ENCODE measurements at places on chromosomes 6 and 20.

DNA sequence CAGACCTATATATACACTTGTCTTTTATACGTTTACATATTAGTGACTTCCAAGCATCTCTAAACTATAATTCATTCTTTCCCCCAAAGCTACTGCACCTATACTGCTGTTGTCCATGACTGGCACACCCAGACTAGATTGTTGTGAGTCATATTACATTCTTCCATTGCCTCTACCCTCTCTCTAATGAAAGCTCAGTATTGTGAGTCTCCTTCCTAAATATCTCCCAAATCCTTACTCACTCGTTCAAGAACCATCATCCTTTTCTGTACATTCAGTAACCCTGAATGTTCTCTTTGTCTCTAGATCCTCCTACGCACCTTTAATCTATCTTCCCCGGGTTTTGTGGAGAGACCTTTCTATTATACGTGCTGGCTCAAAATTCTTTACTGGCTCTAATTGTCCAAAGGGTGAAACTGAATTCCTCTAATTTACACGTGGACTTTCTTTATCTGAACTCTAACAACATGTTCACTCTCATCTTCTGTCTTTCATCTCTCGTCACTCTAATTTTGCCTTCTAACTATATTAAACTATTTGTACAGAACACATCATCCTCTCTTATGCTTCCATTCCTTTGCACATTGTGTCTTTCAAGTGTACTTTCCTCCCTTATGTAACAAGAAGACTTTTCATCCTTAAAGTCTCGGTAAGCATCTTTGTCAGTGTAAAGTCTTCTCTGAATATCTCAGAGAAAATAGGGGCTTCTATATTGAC lies 109.3 kb downstream of the IBTK start:
- no peak overlapping the region for H3K27ac ChIP-seq
- no peaks in the 10 kb centered on the region for H3K36me3 ChIP-seq
- no peak for DNase-seq
- no peaks in the 10 kb centered on the region for H3K4me1 ChIP-seq
- H3K27me3 ChIP-seq, result no peaks in the 10 kb centered on the region

- no peak overlapping the region for H3K27ac ChIP-seq
- H3K4me3 ChIP-seq, result no peak overlapping the region
- H3K4me1 ChIP-seq, result no peaks in the 10 kb centered on the region
- H3K36me3 ChIP-seq, result no peaks in the 10 kb centered on the region
- H3K27me3 ChIP-seq, result no peaks in the 10 kb centered on the region
Measured at GRCh38 chr6:156449128-156449527, 328.1 kb upstream of the ARID1B start.

GRCh38 chr6:113830140-113830539 lies 27.0 kb upstream of the MARCKS start:
- no peaks in the 10 kb centered on the region for H3K4me1 ChIP-seq
- no peak overlapping the region for H3K27ac ChIP-seq
- H3K27me3 ChIP-seq, result peaks cover 1% of the 10 kb centered on the region
- DNase-seq, result no peak
- no peaks in the 10 kb centered on the region for H3K36me3 ChIP-seq
- no peak overlapping the region for H3K4me3 ChIP-seq

- no peaks in the 10 kb centered on the region for H3K4me1 ChIP-seq
- H3K36me3 ChIP-seq, result no peaks in the 10 kb centered on the region
- no peaks in the 10 kb centered on the region for H3K27me3 ChIP-seq
- H3K4me3 ChIP-seq, result no peak overlapping the region
- H3K27ac ChIP-seq, result no peak overlapping the region
Measured at GRCh38 chr20:60327971-60328660, 369.9 kb downstream of the CDH26 start.

DNA sequence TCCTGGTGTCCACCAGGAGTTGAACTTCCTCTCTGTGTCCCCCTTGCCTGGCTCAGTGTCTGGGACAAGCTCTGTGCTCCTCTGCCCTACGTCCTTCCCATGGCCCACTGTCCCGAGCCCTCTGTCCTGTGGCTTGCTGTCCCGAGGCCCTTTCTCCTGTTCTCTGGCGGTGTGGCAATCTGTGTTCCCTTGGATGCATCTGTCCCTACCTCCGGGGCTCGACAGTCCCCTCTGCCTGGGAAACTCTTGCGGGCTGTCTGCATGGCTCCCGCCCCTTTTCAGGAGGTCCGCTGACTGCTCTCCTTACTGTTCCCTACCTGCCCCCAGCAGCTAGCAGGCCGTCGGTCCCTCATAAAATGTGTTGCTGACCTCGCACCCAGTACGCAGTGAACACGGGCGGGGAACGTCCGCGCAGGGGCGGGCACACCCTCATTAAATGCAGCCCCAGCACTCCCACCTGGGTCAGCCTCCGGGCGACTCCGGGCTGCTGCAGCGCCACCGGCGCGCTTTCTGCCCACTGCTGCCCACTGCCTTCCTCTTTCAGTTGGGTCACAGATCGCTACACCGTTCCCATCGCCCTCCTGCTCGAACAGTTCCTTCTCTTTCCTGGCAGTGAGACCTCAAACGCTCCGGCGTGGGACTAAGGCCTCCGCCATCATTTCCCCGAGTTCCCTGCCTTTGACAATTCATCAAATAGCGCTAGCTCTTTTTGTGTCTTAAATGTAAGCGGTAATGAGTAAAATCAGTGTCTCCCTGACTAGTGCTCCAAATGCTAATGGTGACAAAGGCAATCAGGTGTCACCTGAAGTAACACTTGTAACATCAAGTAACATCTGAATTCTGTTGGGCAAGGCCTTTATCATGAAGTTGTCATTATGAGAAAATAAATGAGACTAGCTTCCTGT lies 60.5 kb downstream of the RSPH3 start:
- no peaks in the 10 kb centered on the region for H3K36me3 ChIP-seq
- peaks cover 20% of the 10 kb centered on the region for H3K27me3 ChIP-seq
- H3K27ac ChIP-seq, result no peak overlapping the region
- peak overlapping the region; percentile 38 for H3K4me3 ChIP-seq
- no peak for DNase-seq
- peaks cover 8% of the 10 kb centered on the region for H3K4me1 ChIP-seq

DNA sequence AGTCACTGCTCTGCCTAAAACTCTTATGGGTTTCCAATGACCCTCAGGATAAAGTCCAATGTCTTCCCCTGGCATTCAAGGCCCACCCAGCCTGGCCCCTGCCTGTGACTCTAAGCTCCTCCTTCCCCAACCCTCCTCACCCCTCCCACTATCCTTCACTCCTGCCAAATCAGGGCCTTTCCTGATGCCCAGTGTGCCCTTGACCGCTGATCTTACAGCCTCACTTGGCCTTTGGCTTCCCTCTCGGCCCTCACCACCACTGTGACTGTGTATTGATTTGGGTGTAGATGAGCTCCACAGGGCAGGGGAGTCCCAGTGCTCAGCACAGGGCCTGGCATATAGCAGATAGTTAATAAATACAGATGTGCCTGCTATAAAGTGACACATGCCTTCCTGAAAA lies 115.7 kb downstream of the TOX2 start:
- peaks cover 58% of the 10 kb centered on the region for H3K4me1 ChIP-seq
- H3K27ac ChIP-seq, result no peak overlapping the region
- H3K4me3 ChIP-seq, result no peak overlapping the region
- H3K27me3 ChIP-seq, result peaks cover 52% of the 10 kb centered on the region
- H3K36me3 ChIP-seq, result peaks cover 24% of the 10 kb centered on the region
- DNase-seq, result no peak

DNA sequence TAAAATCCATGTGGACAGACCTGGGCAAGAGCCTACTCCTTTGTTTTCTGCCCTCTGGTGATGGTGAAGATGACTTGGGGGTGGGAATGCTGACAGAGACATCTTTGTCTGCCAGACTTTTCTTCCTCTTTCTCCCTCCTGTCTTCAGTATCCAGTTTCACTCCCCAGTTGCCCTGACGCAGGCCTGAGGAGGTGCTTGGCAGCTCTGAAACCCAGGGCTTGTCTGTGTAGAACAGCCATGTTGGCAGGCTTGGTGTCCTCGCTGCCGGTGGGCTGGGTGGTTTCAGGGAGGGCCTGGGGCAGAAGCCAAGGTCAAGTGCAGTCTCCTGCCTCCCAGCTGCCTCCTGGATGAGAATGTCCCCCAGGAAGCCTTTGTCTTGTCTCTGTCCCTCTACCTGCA lies 22.5 kb downstream of the CCDC167 start:
- no peak overlapping the region for H3K4me3 ChIP-seq
- H3K27me3 ChIP-seq, result no peaks in the 10 kb centered on the region
- no peak overlapping the region for H3K27ac ChIP-seq
- no peaks in the 10 kb centered on the region for H3K4me1 ChIP-seq

GRCh38 chr6:39114388-39114703 lies 640 bp downstream of the SAYSD1 start:
- H3K27me3 ChIP-seq, result no peaks in the 10 kb centered on the region
- peaks cover 57% of the 10 kb centered on the region for H3K4me1 ChIP-seq
- H3K36me3 ChIP-seq, result peaks cover 19% of the 10 kb centered on the region

- no peak overlapping the region for H3K27ac ChIP-seq
- no peak for DNase-seq
- no peak overlapping the region for H3K4me3 ChIP-seq
- H3K36me3 ChIP-seq, result no peaks in the 10 kb centered on the region
Measured at GRCh38 chr6:22145376-22145775, 151.5 kb downstream of the PRL start.

DNA sequence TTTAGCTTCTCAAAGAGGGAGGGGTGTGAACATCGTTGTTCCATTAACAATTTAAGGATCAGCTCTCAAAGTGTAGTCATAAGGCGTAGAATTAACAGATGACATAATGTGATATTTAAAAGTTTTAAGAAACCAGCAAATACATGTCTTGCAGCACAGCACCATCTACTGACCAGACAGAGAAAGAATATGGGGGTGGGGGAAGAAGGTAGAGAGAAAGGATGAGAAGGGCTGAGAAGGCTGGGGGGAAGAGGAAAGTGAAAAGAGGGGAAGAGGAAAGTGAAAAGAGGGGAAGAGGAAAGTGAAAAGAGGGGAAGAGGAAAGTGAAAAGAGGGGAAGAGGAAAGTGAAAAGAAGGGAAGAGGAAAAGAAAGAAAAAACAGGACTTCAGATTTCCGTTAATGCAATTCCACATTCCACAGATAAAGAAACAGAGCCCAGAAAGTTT lies 80.9 kb downstream of the HAO1 start:
- H3K27me3 ChIP-seq, result no peaks in the 10 kb centered on the region
- peaks cover 2% of the 10 kb centered on the region for H3K4me1 ChIP-seq
- DNase-seq, result no peak
- H3K36me3 ChIP-seq, result no peaks in the 10 kb centered on the region
- no peak overlapping the region for H3K4me3 ChIP-seq

DNA sequence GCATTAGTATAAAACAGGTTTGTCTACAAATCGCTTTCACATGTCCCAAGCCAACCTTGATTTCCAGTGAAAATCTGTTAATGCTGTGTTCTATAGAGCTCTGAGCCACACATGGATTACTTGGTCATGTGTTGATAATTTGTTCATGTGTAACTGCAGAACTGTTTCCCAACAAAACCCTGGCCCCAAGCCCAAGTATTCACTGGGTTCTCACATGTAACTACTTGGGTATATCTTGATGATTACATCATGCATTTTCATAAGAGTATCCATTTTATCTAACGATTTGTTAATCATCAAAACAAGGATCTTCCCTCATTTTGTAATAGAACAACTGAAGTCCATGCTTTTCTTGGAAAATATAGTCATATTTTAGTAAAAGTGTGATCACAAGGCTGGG lies 657.6 kb downstream of the PRKN start:
- H3K27ac ChIP-seq, result no peak overlapping the region
- no peak overlapping the region for H3K4me3 ChIP-seq
- no peaks in the 10 kb centered on the region for H3K36me3 ChIP-seq
- no peaks in the 10 kb centered on the region for H3K4me1 ChIP-seq
- no peak for DNase-seq

- H3K27me3 ChIP-seq, result no peaks in the 10 kb centered on the region
- H3K4me1 ChIP-seq, result peaks cover 55% of the 10 kb centered on the region
- no peak for DNase-seq
Measured at GRCh38 chr20:46400253-46400652, 6.2 kb downstream of the ELMO2 start.

DNA sequence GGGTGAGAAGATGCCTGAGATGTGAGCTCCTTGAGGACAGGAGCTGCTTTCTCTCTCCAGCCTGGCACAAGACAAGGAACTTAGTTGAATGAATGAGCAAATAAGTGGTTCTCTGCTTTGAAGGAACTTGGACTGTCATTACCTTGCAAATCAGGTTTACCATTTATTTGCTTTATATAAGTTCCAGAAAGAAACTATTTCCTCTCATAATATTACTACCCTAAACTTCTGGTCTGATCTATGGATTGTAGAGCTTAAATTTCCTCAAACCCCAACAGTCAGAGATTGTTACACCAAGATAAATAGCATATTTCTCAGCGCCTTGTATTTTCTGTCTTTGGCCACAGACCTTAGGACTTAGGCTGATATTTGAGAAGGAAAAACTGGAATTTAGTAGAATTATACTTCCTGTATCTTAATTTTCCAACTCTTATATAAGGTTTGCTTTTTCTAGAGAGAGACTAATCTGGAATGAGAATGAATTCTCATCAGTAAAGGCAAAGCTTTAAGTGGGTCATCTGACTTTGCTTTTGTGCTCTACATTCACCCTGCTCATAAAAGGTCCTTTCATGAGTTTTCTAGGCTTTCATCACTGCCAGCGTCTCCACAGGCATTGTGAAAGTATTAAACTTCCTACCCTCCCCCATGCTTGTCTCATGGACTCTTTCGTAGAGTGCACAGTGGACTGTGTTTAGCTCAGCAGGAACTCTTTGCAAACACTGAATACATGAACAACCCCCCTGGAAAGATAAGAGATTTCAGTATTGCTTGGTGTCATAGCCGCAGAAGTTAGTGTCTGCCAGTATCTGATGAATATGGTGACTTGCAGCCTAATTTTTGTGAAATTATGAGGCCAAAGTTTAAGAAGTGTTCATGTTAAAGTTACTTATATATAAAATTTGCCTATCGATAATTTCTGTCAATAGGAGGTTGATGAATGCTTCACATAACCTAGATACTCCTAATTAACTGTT lies 74.0 kb downstream of the PTPRA start:
- H3K27me3 ChIP-seq, result no peaks in the 10 kb centered on the region
- H3K4me3 ChIP-seq, result no peak overlapping the region
- DNase-seq, result no peak
- H3K4me1 ChIP-seq, result peaks cover 30% of the 10 kb centered on the region

GRCh38 chr20:43565758-43566104 lies 6.9 kb downstream of the SGK2 start:
- no peaks in the 10 kb centered on the region for H3K4me1 ChIP-seq
- H3K4me3 ChIP-seq, result no peak overlapping the region

- no peak for DNase-seq
- H3K36me3 ChIP-seq, result no peaks in the 10 kb centered on the region
- peaks cover 25% of the 10 kb centered on the region for H3K4me1 ChIP-seq
- H3K4me3 ChIP-seq, result peak overlapping the region; percentile 56
- no peak overlapping the region for H3K27ac ChIP-seq
- peaks cover 69% of the 10 kb centered on the region for H3K27me3 ChIP-seq
Measured at GRCh38 chr20:21509597-21510371, 4.1 kb downstream of the NKX2-2 start.
